ENCODE measurements at places on chromosomes 4 and X.

DNA sequence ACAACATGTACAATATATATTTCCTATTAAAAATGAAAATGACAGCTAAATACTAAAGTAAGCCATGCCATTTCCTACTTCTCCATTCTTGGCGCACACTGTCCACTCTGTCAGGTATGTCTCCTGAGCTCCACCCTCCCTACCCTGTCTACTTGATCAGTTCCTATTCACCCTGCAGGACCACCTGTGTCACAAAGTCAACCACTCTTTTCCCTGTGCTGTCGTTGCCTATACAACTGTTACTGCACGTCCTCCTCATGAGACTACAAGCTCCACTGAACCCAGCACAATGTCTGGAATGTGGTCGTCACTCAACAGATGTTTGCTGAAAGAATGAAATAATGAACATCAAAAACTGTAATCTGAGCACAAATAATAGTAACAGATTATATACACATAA lies 54.9 kb downstream of the SLC9A7 start:
- no peak for DNase-seq

GRCh38 chr4:17605236-17605635 lies 9.2 kb upstream of the MED28 start:
- DNase-seq = no peak

DNA sequence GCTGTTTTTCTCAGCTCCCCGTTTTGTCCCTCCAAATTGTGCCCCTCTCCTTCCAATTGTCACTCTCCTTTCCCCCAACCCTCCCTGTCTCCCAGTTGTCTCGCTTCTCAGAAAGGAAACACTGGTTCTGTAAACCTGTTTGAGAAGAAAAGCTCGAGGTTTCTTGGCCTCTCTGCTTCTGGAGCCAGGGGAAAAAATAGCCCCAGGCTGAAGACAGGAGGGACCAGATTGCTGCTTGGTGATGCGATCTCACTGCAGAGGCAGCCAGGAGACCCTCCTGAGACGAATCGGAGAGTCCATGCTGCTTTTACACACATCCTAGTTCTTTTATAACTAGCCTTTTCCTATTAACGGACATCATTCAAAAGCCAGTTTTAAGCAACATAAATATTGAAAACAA lies 21.2 kb downstream of the TRIML1 start:
- no peak for DNase-seq

- DNase-seq = peak; percentile 19
These were observed 124.9 kb upstream of the ZCCHC13 start for GRCh38 chrX:74179071-74179470.

GRCh38 chrX:90040807-90041206 lies 119.1 kb downstream of the TGIF2LX start:
- no peak for DNase-seq

- no peak for DNase-seq
These were observed 99.7 kb downstream of the MMRN1 start for GRCh38 chr4:89994176-89994873.

DNA sequence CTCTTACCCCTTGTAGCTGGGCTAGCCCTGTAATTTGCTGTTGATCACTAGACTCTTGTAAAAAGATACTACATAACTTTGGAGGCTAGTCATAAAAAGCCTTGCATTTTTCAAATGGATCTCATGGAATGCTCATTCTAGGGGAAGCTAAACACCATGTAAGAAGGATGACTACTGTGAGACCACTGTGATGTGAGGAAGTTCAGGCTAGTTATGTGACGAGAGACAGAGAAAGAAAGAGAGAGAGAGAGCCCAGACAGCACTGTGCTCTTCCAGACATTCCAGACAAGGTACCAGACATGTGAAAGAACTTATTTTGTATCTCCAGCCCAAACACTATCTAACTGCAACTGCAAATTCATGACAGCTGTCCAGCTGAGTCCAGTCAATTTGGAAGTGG lies 404.6 kb upstream of the PITX2 start:
- DNase-seq = peak; percentile 98

DNA sequence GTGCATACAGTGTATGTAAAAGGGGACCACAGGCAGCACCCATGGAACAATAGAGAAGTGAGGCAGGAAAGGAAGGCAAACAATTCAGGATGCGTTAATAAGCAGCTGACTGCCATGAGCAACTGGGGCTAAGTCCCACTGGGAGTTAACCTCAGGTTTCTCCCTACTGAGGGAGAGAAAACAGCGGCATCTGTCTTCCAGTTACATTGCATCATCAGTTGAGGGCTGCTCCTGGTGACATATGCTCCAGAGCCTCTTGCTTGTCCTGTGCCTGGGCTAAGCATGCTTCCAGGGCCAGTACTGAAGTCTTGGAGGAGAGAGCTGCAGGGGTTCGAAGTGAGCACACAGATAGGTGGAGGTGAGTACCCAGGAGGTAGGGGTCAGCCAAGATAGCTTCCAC lies 24.3 kb downstream of the RAI2 start:
- no peak for DNase-seq

- DNase-seq = peak; percentile 45
These were observed 188.4 kb upstream of the TBC1D9 start for GRCh38 chr4:140944572-140944971.

- DNase-seq = peak; percentile 10
These were observed 130.1 kb upstream of the TECRL start for GRCh38 chr4:64539234-64539849.

DNA sequence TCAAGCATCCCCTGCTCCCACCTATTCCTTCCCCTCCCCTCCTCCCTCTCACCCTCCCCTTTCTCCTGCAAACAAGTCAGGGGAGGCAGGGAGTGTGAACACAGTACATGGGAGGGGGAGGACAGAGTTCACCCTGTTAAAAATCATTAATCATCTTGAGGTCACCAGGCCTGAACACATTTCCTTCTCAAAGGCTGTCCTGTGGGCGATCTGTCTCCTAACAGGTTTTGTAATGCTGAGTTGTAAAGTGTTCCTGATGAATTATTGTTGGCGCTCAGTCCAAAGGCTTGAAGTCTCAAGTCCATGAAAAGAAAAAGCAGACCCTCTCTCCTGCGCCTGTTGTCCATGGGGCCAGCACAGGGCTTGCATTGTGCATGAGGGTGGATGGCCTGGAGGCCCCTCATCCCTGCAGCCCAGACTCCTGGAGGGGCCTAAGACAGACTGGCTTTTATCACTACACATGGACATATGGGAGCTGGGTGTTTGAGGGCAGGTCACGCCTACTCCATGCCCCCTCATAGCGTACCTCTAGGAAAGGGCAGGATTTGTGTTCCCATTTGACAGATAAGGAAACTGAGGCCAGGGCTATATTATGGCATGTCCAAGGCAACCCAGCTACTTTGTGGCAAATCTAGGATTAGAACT lies 189.1 kb downstream of the RAB28 start:
- DNase-seq = no peak

DNA sequence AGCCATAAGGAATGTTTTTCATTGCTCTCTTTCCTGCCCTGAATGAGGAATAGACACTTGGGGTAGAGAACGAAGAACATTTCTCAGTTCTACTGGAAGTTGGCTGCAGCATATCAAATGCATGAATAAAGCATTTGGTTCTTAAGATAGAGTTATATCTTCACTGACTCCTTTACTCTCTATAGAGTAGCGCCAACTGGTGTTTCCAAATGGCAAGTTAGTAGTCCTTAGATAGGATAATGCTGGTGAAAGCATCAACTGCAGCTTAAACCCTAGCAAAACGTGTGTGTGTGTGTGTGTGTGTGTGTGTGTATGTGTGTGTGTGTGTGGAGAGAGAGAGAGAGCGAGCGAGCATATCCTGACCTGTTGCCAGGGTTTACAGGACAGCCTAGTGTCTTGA lies 62.2 kb upstream of the FRMPD4 start:
- no peak for DNase-seq

DNA sequence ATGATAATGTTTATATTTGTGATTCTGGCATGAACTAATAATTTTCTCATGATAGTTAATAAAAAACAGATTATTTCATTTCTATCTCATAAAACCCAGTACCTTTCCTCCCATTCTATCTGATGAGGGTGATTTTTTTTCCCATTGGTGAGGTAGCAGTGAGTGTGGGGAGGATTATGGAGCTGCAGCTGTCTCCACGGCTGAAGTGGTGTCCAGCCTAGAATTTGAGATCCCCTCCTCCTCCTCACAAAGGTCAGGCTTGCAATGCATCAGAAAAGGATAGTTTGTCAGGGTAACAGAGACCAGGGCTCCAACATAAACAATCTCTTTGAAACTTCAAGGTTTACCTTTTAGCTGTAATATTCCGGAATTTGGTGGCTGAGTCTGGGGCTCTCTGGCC lies 60.9 kb downstream of the C4orf51 start:
- no peak for DNase-seq

- peak; percentile 64 for DNase-seq
These were observed 89.6 kb upstream of the KIT start for GRCh38 chr4:54568184-54568583.

DNA sequence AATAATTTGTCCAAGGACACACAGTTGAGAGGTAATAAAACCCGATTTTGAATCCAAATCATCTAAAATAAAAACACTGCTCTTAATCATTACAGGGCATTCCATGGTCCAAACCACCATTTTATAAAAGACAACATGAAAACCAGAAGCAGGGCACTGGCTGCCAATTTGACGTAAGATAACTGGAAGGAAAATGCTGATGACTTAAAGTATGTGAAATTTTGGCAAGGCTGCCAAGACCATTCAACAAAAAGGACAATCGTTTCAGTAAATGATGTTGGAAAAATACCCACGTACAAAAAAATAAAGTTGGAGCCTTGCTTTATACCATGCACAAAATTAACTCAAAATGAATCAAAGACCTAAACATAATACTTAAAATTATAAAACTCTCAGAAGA lies 344.4 kb downstream of the RAPGEF2 start:
- DNase-seq = no peak

DNA sequence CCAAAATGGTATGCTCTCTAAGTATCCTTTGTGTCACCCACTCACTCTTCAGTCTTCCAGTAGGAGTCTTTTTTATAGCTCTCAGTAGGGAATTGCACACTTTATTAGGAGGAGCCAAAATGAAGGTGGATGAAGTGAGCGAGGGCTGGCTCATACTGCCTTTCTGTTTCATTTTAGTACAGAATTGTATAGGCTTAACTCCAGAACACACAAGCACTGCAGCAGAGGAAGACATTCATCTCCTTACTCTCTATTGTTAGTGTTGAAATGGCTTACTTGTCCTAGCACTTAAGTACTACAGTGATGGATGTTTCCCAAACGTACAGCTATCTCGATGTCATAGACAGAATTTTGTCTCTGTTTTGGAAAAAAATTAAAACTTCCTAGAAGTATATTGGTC lies 327.3 kb upstream of the ATOH1 start:
- DNase-seq = no peak

GRCh38 chr4:87120411-87121162 lies 99.8 kb downstream of the KLHL8 start:
- DNase-seq = no peak

- no peak for DNase-seq
These were observed 55.1 kb downstream of the PDLIM5 start for GRCh38 chr4:94506822-94507221.

DNA sequence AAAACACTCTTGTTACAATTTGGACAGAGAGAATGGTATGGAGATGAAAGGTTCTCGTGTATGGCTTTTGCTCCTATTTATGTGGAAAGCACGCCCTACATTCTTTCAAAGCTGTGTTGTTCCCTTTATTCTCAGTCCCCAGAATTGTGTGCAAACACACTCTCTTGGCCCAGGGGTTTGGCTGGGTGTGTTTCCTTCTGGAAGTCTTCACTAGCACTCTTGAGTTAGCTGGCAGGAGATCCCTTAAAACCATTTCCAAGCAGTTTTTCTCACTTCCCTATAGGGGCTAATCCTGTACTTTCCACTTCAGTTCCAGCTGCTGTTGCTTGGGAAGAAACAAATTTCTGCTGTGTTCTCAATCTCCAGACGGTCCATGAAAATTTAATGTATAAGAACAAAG lies 35.1 kb downstream of the FHL1 start:
- no peak for DNase-seq

DNA sequence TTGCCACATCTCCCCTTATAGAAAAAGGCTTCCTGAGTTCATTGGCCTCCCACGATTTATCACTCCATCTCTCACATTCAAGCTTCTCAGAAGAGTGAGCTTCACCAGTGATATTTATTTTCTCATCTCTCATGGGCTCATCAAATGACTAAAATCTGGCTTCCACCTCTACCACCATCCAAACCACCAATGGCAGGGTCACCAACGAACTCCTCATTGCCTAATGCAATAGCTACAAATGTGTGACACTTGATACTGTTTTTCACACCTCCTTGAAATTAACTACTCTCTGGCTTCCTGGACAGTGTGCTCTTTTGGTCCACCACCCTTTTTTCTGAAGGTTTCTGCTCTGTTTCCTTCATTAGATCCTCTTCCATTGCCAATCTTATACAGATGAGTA lies 129.0 kb downstream of the SH2D1A start:
- no peak for DNase-seq

- no peak for DNase-seq
These were observed 111.3 kb downstream of the PCDH18 start for GRCh38 chr4:137420901-137421396.

DNA sequence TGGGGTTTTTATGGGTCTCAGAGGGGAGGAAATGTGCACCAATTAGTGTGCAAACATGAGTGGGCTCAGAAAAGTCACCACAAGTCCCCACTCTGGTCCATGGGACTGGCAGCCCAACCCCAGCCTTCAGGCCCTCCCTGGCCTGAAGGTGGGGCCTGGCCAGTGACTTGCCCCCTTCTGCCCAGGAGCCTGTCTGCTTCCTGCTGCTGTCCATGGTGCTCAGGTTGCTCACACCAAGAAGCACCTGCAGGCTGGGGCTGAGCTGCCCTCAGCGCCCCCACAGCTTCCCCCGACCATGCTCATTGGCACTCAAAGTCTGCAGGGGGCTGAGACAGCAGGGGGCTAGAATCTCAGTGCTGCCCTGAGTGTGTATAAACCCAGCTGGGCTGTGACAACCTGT lies 30.6 kb upstream of the GC start:
- no peak for DNase-seq

DNA sequence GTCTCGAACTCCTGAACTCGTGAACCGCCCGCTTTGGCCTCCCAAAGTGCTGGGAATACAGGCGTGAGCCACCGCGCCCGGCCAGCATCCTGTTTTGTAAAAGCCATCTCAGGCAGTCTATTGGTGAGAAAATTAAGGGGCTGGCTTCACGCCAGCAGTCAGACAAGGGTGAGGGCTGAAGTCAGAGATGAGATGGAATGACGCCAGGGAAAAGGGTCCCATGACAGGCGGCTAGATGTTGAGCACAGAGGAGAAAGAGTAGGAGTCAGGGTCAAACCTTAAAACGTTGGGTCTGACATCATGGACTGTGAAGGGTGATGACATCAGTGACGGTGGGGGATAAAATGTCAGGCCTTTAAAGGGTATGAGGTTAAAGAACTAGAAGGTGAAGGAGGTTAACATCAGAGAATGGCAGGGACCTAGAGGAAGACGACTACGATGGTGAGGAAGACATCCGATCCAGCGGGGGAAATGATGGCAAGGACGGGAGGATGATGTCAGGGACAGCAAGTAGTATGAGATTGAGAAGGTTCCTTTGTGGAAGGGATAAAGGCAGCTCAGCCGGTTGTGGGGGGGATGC lies 504 bp upstream of the RBM3 start:
- no peak for DNase-seq

GRCh38 chr4:33998291-33998690 lies 2246.0 kb downstream of the ARAP2 start:
- DNase-seq = no peak

GRCh38 chr4:140267576-140267975 lies 105.9 kb upstream of the SCOC start:
- DNase-seq = no peak

- no peak for DNase-seq
These were observed 567.7 kb downstream of the MAGEB5 start for GRCh38 chrX:26783512-26784225.

- DNase-seq = no peak
These were observed 207.3 kb downstream of the HS6ST2 start for GRCh38 chrX:132751063-132751690.
